Thyroid gland (tissue), 4 donors: ENCODE measurements at places on chromosomes 2 and 18. TPM values are rescaled to one million over a fixed set of nuclear protein-coding genes. Genes with fewer than 3 reads are reported as not detected.

GRCh38 chr2:179518830-179519229 lies 254.2 kb upstream of the SESTD1 start:
- DNase-seq, result no peak

DNA sequence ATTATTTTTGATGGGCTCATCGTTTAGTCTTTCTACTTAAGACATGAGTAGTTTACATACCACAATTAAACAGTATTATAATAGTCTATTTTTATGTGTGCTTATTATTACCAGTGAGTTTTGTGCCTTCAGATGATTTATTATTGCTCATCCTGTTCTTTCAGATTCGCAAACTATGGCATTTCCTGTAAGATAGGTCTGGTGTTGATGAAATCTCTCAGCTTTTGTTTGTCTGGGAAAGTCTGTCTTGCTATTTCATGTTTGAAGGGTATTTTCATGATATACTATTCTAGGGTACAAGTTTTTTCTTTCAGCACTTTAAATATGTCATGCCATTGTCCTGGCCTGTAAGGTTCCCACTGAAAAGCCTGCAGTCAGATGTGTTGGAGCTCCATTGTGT lies 101.3 kb downstream of the DNAH7 start:
- DNase-seq, result no peak

- DNase-seq, result peak; percentile 39
Measured at GRCh38 chr2:23323917-23324680, 60.9 kb upstream of the KLHL29 start.

Gene MROH2A
- 3.5 TPM for total RNA-seq

GRCh38 chr18:635171-635570 lies 22.3 kb upstream of the TYMS start:
- no peak for DNase-seq

Gene CLEC4F
- not detected for total RNA-seq

DNA sequence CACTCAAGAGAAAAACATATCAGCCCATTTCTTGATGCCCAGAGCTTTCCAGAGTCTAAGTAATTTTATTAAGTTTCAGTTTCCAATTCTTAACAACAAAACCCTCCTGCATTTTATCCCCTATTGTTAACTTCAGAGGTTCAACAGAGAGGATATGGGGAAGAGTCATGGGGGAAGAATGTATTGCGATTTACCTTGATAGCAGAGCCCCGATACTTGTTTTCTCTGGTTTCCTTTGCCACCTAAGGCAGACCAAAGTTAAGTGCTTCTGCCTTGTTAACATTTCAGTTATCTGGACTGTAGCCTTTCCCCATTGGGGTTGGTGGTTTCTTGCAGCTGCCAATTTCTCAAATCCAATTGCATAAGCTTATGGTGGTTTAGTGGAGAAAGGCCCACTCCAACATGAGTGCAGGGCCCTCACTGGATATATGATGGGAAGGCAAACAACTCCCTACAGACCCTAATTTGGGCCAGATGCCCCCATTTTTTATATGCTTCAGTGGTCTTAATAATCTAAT lies 82.0 kb upstream of the ITGB6 start:
- DNase-seq, result no peak

DNA sequence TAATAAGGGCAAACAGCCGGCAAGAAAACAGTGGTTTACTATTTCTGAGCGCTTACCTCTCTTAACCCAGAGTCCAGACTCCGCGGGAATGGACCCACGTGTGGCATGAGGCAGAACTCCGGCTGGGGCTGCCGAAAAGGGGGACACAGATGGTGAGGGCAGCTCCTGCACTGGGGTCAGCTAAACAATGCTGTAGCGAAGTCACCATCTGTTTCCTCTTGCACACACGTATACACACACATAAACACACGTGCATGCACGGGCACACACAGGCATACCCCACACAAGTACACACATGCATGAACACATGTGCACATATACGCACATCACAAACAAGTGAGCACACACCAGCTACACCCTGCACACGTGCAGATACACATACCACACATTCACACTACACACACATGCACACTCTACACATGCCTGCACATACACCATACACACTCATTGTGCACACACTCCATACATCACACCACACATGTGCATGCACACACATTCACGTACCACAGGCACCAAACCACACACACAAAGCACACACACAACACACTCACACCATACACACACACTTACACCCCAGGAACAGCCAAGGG lies 105.9 kb upstream of the ID2 start:
- DNase-seq, result no peak

DNA sequence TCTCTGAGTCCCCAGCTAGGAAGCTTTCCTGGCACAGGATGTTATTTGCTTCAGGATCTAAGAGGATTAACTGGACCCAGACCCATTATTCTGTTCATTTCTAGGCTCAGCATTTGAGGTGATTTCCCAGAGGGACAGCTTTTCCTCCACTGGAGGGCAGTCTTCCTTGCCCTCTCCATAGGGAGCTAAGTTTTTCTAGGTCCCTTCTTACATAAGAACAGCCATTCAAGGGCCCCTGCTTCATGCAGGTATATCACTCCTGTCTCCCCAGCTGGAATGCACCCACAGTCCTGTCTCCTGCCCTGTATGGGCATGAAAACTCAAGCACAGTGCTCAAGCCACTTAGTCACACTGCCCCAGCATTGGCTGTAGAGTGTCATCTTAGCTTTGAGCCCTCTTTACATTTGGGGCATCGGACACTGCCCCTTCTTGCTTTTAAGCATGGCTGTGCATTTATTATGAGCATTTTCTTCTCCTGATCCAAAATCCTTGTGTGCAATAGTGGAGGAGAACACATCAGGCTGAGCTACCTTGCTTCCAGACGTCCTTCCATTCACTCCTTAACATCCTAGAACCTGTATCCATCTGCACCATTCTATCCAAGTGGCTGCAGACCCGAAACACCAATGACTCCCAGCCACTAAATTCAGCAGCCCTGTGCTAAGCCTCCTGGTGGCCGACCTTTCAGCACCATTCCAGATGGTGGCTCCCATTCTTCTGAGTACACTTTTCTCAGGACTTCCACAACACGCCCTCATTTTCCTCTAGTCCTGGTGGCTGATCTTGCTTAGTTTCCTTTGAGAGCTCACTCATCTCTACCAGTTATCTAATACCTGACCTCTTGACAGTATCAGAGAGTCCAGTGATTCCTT lies 80.0 kb downstream of the COPS8 start:
- peak; percentile 9 for DNase-seq

Gene CD207
- not detected for total RNA-seq

GRCh38 chr18:77223653-77224052 lies 26.0 kb upstream of the GALR1 start:
- no peak for DNase-seq

GRCh38 chr18:74516271-74517235 lies 17.7 kb upstream of the CNDP1 start:
- DNase-seq, result no peak

Gene SCN7A
- 1.6 TPM for total RNA-seq

DNA sequence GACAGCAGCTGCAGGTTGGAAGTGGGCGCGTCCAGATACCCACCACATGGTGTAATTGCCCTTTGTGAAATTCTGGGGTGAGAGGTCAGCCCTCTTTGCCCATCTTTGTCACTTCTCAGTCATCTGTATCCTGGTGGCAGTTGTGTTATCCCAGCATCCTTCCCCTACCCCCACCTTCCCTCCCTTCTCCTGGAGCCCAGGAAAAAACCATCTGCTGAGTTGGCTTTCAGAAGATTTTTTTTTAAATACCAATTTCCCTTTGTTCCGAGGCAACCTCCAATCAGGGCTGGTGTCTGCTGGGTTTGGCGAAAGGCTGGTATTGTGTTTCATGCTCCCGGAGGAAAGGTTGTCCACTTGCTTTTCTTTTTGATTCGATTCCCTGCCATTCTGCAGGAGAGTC lies 35.2 kb downstream of the SETBP1 start:
- no peak for DNase-seq

DNA sequence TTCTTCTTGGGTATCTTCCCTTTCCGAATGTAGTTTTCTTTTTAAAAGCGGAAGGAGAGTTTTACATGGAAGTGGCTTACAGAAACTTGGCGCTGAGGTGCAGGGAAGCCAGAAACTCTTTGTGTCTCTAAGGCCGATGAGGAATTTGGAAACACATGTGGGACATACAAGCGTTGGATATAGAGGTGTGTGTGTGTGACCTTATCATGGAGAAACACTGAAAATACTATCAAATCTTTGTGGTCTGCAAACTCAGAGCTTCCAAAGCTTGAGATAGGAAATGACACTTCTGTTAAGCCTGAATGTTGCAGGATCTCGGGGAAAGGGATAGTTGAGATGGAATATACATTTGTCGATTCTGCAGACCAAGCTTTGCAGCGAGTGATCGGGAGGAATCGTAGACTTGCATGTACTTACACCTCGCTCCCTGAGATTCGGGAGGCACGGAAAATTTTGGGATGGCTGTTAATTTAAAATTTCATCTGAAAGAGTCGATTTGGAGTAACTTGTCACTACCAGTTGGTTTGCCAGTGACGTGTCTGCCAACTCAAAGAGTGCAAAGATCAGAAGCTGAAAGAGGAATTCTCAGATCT lies 1.0 kb downstream of the NAB1 start:
- DNase-seq, result peak; percentile 7

DNA sequence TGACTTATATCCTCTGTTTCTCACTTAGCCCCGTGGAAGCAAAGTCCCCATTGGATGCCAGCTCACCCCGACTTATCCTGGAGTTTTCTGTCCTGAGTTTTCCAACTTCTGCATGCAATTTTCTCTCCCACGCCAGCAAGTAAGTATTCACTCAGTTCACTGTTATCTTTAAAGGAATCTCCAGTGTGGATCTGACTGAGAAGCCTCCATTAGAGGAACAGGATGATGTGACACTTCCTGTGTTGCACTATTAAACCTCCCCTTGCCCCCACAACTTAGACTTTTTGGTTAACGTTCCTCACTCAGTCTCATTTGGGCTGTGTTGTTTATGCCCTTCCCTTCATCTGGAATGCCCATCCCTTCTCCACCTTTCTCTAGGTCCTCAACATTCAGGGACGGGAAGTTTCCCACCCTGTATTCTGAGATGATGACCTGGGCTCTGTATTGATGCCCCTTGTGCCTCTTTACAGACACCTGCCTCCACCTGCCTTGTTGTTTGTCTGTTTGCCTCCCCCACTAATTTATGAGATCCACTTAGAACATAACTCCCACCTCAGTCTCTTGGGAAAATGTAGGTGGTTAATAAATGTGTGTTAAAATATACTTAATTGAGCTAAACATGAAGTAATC lies 536.1 kb upstream of the RAB6C start:
- no peak for DNase-seq

DNA sequence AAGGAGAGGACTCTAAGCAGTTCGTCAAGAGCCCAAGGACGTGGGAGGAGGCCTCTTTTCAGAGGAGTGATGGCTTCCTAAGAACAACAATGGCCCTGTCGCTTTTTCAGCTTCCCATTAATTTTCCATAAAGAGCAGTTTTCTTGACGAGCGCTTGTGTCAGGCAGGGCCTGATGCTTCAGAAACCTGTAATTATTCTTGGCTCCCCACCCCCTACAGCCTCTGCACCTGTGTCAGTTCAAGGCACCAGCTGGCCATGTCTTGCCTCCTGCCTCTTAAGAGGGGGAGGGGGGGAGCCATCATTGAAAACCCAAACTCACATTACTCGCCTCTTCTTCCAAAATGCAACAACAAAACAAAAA lies 32.3 kb downstream of the KLF7 start:
- peak; percentile 35 for DNase-seq

Gene STEAP3
- 23.2 TPM for total RNA-seq

DNA sequence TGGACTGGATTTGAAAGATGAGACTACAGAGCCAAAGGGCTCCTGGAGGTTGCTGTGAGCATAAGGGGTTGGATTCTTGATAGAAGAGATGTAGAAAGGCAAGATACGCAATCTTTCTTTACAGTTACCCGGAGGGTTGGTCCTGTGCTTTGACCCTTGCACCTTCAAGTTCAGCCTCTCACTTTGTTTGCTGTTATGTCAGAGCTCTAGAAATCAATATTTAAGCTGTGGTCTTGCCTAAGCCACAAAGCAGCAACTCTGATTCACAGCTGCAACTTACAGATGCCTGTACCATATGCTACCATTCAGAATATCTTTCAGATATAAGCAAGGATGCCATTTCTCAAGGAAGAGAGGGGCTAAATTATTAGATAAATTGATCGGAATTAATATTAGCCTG lies 943.1 kb upstream of the LRRTM1 start:
- no peak for DNase-seq

- DNase-seq, result peak; percentile 28
Measured at GRCh38 chr2:42961385-42961811, 169.0 kb upstream of the HAAO start.

Gene NEURL3
- total RNA-seq, result not detected

DNA sequence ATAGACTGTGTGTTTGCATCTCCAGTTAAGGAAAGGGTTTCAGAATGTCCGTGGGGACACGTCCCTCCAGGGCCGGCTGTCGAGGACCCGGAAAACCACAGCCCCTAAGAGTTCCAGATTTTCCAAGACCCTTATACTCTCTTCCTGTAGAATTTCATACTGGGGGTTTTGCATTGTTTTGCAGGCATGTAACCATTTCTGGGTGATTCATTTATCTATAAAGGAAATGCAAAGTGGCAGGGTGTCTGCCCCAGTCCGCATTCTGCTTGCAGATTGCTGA lies 8.5 kb downstream of the SP9 start:
- DNase-seq, result no peak

Gene GALNT5
- total RNA-seq, result not detected

- DNase-seq, result peak; percentile 33
Measured at GRCh38 chr18:76392349-76392748, 102.7 kb downstream of the ZNF516 start.
